ENCODE measurements at places on chromosomes 7 and 10. TPM values are rescaled to one million over a fixed set of nuclear protein-coding genes. Genes with fewer than 3 reads are reported as not detected.

- no peak for DNase-seq
Measured at GRCh38 chr10:92162541-92162940, 128.3 kb downstream of the CPEB3 start.

GRCh38 chr10:3811291-3811870, 26.4 kb upstream of the KLF6 start:
- no peak for DNase-seq

- DNase-seq = no peak
Measured at GRCh38 chr10:26960308-26960707, 99.5 kb upstream of the ABI1 start.

DNA sequence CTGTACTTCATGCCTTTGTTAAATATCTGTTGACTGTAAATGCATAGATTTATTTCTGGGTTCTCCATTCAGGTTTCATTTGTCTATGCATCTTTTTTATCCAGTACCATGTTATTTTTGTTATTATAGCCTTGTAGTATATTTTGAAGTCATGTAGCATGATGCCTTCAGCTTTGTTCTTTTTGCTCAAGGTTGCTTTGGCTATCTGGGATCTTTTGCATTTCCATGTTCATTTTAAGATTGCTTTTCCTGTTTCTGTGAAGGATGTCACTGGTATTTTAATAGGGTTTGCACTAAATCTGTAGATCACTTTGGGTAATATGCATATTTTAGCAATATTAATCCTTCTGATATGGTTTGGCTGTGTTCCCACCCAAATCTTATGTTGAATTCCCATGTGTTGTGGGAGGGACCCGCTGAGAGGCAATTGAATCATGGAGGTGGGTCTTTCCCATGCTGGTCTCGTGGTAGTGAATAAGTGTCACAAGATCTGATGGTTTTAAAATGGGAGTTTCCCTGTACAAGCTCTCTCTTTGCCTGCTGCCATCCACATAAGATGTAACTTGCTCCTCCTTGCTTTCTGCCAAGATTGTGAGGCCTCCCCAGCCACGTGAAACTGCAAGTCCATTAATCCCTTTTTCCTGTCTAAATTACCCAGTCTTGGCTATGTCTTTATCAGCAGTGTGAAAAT, 302.8 kb upstream of the SEMA3C start:
- DNase-seq = no peak

SLC39A12 gene
- polyA plus RNA-seq = not detected

ITPRIP gene
- polyA plus RNA-seq = 7.1 TPM

- DNase-seq = no peak
Measured at GRCh38 chr10:2111965-2112364, 374.6 kb upstream of the ADARB2 start.

DNA sequence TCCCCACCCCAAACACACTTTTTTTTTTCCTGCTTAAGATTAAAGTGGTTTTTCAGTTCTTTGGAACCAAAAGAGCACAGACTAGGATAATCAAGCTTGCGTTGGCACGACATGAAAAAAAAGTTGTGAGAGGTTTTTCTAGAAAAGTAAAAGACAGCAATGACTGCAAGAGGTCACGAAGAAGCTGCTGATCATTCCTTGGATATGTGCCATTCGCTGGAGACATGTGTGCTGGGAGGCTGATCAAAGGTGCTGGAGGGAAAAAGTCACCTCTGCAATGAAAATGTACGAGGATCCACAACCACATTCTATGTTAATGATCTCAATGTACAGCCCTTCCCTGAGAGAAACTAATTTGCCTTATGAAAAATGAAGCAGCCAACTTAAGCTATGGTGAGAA, 5.4 kb downstream of the AKR1B1 start:
- DNase-seq = no peak

DNA sequence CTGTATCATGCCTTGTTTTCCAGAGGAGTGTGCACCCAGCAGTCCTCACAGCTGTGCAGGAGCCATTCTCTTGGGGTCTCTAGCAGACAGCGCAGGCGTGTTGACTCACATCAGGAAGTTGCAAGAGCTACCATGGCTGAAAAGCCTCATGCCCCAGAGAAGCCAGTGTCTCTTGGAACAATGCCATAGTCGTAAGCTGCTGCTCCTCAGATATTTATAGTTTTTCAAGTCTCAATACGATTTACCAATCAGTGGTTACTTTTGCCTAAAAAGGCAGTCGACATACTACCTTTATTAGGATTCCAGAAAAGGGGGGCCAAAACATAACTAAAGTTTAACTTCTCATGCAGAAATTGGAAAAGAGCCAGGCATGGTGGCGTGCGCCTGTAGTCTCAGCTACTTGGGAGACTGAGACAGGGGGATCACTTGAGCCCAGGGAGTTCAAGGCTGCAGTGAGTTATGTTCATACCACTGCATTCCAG, 407.7 kb downstream of the PARD3 start:
- no peak for DNase-seq

GRCh38 chr7:37081436-37081835, 357.1 kb upstream of the AOAH start:
- no peak for DNase-seq

- DNase-seq = no peak
Measured at GRCh38 chr7:1372671-1373379, 86.4 kb downstream of the MICALL2 start.

DNA sequence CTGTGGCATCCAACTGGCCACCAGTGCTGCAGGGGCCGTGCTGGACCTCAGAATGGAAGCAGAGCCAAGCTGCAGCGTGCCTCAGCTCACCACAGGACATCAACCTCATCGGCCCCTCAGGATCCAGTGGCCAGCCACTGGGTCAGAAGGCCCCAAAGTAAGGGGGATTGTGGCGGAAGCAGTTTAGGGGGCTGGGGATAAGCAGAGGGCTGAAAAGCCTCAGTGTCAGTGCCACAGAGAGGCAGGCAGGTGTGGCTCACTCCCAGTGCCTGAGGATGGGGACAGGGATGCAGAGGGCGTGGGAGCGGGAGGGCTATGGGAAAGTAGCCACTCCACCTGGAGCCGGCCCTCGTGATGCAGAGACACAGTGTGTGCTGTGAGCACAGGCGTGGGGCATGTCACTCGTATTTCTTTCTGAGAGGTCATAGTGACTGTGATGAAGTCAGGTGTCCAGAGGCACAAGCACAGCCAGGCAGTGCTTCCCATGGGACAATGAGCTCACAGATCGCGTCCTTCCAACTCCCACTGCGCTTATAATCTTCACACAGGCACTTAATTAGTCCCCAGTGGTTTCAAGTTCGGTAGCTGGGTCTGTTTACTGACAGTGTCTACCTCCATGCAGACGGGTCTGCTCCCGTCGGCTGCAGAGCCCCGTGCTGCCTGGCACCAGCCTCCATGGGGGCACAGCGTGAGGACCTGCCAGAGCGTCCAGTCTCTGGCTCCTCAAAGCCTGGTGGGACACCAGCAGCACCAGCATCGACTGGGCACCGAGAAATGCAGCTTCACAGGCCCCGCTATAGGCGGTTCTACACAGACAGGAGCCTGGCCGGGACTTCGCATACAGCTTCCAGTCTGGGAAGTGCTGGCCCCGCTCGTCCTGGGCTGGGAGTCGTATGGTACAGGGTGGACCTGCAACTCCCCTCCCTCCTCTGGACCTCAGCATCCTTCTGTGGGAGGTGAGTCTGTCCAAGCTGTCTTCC, 42.9 kb upstream of the CNPY1 start:
- no peak for DNase-seq

All from forelimb muscle (tissue), 1 donor.